Retina (tissue), 1 donor: ENCODE measurements at places on chromosomes 4 and X.
A peak's percentile ranks its signal among the peaks of the same experiment; 100 is the strongest.

DNA sequence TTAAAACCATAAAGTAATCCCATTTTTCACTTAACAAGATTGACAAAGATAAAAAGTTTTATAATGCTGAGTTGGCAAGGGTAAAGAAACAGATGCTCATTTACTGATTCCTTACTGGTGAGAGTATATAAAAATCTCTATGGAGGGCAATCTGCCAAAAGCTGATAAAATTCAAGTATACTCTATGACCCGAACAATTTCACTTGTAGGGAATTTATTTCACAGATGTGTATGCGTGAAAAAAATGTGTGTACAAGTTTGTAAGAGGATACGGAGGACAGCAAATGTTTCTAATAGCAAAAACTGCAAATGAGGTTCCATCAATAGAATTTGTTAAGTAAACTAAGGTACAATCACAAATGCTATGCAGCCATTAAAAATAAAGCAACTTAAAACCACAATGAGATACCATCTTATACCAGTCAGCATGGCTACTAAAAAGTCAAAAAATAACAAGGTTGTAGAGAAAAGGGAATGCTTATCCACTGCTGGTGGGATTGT is 23.4 kb downstream of the DHX15 start:
- no peak for DNase-seq

- no peak for DNase-seq
Measured at GRCh38 chr4:22674700-22675099, 18.0 kb upstream of the GBA3 start.

DNA sequence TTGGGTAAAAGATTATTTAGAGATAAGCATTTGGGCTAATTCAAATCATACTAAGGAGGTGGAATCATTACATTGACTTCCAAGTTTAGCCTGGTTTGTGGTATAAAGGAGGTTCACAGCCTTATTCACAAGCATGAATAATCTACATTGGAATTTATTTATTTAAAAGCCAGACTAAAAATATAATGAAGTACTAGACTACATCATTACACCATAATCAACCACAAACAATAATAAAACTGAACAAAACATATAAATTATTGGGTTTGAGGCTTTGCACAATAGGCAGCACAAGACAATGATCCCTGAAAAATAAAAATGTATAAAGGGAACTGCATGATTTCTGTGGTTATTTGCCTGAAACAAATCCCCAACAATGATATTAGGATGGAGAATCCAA is 314.0 kb downstream of the GBA3 start:
- DNase-seq: no peak

- DNase-seq: no peak
Measured at GRCh38 chr4:136909626-136910025, 622.7 kb downstream of the PCDH18 start.

GRCh38 chrX:22118161-22118830 is 86.2 kb downstream of the PHEX start:
- no peak for DNase-seq

DNA sequence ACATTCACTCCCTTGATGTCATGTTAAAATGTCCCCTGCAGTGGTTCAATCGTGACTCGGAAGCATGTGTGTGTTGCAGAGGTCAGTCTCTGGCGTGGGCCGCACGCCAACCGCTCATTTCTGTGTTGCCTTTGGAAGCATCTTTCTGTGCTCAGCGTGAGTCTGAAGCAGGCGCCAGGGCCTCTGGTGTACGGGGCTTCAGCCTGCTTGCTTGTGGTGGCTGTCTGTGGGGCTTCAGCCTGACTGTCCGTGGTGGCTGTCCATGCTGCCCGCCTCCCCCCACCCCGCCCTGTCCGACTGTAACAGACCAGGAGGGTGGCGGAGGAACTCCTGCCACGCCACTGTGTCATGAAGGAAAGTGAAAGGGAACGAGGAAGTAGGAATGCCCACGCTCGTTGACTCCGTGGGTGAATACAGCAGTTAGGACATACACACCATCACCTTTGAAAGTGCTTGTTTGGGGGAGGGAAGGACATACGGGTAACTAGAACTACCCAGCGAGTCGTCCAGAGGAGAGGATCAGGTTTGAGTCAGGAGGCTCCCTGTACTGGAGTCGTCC is 14.7 kb upstream of the CLCN4 start:
- DNase-seq: no peak

DNA sequence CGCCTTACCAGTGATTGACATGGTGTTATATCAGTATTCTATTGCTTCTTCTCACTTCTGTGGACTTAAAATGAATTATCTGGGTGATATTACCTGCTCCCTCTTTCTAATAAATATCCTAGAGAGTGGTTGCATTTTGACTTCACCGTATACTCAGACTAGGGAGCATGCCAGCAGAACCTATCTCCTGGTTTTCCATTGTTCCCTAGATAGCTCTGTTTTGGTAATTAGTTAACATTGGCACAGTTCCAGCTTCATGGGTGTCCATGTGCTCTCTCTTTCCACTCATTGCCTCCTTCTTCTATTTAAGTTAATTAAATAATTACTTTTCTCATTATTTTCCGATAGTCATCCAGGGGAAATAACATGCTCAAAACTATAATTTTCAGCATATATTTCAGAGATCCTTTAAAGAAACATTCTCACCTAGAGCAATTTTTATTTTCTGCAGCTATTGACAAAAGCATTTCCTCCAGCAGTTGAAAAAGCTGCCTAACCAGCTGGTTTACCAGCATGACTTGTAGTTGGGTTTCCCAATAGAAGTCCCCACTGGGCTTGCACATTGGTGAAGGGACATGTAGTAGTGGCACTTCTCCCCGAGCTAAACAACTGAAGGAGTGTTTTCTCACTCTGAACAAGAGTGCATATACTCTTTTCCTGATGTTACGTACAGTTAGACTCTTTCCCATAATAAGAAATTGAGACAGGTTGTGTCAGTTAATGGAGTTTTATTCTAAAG is 27.9 kb upstream of the PAPSS1 start:
- peak; percentile 8 for DNase-seq

DNA sequence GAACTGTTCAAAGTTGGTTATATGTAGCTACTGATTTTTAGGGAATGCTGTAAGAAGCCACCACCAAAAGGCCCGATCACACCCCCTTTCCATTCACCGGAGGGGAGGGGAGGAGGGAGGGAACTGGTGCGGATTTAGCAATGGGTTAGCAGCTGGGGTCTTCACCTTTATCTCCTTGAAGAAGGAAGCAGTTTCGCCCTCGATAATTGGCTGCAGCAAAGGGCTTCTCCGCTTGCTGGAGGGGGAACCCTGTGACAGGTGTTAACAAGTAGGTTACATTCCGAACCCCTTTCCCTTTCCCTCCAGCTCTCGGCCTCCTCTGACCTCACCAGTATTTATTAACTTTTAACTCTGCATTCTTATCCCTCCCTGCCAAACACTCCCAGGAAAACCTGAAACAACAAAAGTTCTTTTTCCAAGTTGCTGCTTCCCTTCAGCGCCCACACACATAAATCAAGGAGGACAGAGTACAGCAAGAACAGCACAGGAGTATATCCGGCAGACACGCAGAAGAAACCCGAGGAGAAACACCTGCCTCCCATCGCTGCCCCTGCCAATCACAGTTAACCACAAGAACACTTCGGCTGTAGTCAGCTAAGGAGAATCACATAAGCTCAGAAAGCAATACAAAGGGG is 39.8 kb upstream of the NAP1L5 start:
- no peak for DNase-seq

GRCh38 chrX:65667157-65667502 is 324 bp upstream of the MSN start:
- peak; percentile 6 for DNase-seq

GRCh38 chr4:132572210-132572609 is 576.9 kb upstream of the PCDH10 start:
- no peak for DNase-seq

DNA sequence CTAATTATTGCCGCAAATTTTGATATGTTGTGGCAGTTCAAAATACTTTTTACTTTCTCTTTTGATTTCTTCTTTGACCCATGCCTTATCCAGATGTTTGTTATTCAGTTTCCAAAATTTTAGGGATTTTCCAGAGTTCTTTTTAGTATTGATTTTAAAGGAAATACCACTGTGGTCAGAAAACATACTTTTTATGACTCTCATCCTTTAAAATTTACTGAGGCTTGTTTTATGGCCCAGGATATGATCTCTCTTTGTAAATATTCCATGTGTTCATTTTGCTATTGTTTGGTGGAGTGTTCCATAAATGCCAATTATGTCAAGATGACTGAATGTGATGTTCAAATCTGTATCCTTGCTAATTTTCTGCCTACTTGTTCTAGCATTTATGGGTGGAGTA is 272.3 kb upstream of the DIPK2B start:
- DNase-seq: no peak

DNA sequence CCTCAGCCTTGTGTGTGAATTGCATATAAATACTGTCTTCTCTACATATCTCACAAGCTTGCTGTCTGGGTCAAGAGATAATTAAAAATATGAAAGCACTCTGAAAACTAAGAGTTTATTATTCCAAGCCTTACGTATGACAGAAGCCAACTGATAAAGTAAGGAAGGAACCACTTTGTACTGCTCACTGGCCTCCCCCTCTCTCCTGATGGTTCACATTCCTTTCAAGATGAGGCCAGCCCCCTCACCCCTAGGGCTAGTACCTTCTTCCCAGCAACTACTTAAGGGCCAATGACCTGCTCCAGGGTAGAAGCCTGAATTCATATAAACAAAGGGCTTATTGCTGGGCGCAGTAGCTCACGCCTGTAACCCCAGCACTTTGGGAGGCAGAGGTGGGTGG is 5.4 kb upstream of the SOWAHD start:
- no peak for DNase-seq
